ENCODE measurements at places on chromosomes 2 and 18.

DNA sequence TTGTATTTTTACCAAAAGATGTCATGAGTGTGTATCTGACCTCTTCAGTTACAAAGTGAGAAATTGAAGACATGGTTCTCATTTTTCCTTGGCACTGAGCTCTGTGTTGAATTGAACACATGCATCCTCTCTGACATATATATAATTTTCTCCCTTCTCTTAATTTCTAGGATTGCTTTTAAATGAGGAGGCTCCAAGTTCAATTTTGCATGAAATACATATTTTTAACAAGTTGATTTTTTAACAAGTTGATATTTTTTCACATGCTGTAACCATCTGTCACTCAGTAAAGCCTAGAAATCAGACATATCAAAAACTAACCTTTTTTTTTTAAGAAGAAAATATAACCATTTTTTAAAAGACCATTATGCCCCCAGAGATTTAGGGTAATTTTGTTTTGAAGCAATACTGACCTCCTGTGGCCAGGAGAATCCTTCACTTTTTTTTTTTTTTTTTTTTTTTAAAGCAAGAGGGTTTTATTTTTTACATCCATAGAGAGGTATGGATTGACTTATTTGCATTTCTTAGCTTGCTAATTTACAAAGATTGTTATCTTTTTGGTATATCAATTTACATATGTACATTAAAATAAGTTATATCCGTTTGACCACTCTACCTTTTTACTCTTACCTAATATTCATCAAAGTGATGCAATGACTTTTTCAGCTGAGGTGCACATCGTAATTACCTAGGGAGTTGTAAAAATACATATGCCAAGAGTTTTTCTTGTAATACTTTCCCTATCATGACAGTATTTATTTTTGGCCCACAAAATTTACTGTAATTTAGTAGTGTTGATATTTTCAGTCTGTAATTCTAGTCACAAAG, 161.8 kb downstream of the SOCS6 start:
- no peak for DNase-seq

GRCh38 chr2:65017335-65017734, 28.1 kb downstream of the SLC1A4 start:
- no peak for DNase-seq

GRCh38 chr2:119134775-119135174, 23.8 kb downstream of the C1QL2 start:
- DNase-seq = no peak

- no peak for DNase-seq
These were observed 122.1 kb upstream of the RMDN2 start for GRCh38 chr2:37802899-37803379.

- no peak for DNase-seq
These were observed 23.0 kb downstream of the HEATR5B start for GRCh38 chr2:37061013-37061711.

GRCh38 chr2:101018934-101019333, 16.8 kb downstream of the RPL31 start:
- no peak for DNase-seq

DNA sequence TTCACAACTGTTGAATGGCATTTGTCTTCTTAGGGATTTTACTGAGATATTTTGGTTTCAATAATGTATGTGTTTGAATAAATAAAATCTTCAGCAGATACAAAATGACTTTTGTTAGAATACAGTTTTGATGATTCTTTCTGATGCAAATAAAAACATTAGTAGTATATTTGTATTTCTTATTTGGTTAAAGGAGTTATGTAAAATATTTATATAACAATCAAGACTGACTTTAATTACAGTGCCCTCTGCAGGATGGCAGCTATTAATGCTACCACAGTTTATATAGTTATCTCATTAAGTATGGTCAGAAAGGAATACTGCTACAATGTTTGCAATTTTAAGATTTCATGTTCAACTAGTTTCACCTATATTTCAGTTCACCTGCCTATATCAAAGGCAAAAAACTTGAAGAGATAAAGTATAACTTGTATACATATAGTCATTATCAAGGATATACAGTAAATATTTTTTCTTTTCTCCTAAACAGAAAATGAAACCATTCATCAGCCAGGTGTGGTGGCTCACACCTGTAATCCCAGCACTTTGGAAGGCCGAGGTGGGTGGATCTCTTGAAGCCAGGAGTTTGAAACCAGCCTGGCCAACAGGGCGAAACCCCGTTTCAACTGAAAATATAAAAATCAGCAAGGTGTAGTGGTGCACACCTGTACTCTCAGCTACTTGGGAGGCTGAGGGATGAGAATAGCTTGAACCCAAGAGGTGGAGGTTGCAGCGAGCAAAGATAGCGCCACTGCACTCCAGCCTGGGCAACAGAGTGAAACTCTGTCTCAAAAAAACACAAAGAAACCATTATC, 19.8 kb downstream of the ARL5A start:
- DNase-seq = no peak

GRCh38 chr18:33821503-33821902, 243.5 kb downstream of the ASXL3 start:
- no peak for DNase-seq

DNA sequence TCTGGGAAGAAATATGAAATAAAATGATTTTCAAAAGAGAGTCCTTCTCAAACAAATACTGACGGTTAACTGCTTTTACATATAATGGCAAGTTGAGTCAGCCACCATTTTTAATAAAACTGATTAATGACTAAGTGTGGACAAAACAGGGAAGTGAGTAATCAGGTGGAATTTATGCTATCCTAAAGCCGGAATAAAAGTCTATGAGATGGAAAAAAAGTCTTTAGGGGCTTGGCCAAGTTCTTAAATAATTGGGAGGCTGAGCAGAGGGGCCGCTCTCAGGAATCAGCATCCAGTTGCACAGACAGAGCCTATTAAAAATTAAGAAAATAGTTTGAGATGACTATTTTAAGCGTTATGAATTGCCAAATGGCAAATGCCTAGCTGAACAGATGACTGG, 58.6 kb upstream of the AFF3 start:
- DNase-seq = no peak

DNA sequence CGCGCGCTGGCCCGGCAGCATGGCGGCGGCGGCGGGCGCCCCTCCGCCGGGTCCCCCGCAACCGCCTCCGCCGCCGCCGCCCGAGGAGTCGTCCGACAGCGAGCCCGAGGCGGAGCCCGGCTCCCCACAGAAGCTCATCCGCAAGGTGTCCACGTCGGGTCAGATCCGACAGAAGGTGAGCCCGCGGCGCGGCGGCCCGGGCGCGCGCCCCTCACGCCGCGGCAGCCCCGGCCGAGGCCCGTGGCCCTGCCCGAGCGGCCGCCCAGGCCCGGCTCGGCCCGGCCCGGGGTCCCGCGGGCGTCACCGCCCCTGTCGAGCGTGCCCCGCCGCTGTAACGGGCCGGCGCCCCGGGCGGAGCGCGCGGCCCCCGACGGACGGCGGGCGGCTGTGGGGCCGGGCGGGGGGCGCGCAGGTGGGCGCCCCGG, 218 bp downstream of the DGKD start:
- no peak for DNase-seq

DNA sequence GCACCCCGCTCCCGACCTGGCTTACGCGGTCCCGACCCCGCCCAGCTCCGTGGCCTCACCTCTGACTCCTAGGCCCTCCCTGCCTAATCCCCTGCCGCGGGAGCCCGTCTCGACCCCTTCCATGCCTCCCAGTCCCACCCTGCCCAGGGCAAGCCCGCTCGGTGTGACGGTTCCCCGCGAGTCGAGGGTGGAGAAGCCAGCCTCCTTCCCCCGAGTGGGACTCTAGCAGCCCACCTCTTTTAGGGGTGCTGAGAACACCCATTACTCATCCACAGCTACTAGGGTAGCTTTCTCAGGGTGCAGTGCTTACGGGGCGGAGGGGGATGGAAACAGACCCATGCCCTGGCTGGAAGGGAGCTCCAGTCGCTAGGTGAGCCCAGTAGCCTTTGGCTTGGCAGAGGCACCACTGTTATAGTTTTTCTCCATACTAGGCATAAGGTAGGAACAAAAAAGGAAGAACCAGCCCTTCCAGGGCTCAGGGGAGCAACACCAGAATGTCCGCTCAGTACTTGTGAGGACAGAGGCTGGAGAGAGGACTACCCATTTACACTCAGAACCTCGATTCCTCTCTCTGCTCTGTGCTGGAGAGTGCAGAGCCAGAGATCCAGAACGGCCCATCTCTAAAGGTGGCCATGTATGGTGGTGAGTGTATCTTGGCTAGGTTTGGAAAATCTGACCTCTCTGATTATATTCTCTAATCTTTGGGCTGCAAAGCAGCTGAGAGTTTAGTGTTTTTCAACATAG, 606 bp downstream of the AGBL5 start:
- no peak for DNase-seq

DNA sequence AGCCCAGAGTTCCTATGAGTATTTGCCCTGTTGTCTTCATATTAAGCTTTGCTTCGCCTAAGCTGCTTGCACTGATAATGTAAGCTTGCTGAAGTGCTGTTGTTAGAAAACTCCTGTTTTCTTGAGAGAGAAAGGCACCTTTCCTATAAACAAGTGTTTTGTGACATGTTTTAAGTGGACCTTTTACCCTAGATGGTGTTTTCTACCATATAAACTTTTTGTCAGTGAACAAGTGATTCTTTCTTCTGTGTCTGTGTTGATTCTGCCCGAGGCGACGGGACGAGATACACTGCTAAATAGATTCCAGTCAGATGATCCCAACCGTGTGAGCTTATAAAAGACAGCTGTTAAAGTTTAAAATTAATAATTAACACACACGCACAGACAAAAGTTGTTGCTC, 24.1 kb downstream of the CABLES1 start:
- no peak for DNase-seq

GRCh38 chr2:67825476-67825875, 237.3 kb downstream of the C1D start:
- DNase-seq = no peak

DNA sequence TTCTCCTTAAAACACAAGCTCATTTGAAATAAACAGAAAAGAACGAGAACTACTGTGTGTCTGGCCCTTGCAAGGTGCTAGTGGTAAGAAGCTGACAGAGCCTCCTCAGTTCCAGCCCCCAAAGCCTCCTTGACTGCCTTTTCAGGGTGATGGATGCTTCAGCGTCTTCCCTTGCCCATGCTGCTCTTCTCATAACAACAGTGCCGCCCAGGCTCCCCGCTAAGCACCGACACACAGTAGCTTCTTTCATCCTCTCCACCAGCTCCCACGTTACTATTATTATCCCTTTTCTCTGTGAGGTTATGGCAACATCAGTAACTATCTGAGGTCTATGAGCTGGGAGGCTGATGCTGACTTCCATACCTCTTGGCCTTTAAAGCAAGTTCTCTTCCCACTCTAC, 418.6 kb downstream of the TSN start:
- no peak for DNase-seq

GRCh38 chr2:233435436-233436190, 81.3 kb downstream of the DGKD start:
- DNase-seq = no peak

DNA sequence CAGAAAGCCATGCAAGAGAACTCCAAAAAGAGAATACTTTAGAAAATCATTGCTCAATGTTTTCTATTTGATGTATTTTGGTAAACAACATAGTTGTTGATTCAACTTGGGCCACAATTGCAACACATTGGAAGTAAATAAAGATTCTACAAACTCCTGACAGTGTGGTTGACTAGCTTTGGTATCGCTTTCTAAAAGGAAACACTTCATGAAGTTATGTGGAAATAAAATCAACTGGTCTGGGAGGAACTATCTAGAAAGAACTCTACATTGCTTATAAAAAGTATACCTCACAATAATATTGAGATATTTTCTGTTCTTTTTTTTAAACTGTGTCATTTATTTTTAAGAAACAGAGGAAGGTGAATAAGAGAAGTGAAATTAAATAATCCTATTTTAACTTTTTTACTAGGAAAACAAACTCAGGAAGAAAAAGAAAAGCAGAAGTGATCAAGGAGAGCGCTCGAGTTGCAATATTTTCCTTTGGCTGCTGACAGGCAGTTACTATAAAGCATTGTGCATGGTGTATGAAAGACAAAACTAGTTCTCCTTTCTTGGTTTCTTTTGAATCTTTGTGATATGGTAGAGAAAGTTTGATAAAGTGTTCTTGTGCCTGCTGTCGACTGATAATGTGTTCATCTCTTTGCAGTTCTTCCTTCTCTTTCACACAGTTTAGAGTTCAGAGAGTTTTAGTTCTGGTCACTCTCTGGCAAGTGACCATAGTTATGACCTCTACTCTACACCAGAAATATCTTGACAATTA, 3.0 kb downstream of the DHRS9 start:
- DNase-seq = no peak

- no peak for DNase-seq
These were observed 64.5 kb downstream of the FAM210A start for GRCh38 chr18:13661779-13662256.

- DNase-seq = no peak
These were observed 122.5 kb downstream of the MAIP1 start for GRCh38 chr2:200077838-200078237.

DNA sequence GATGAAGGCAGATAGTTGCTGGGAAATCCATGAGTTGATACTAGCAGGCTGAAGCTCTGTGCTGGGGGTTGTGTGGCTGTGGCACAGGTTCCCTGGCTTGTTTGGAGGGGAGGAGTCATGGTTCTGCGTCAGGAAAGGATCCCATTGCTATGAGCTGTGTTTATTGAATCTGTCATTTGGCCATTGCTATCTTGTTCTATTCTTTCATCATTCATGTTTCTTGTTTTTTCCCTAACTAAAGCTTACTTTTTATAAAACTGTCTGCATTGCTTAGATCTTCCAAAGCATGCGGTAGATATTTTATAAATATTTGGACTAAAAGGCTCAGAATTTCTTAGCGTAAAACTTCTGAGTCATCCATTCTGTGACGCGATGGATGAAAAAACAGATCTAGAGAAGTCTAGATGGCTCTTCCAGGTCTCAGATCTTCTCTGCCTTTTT, 335.3 kb downstream of the PTPRM start:
- no peak for DNase-seq
